ENCODE measurements at places on chromosomes 13 and 19.

DNA sequence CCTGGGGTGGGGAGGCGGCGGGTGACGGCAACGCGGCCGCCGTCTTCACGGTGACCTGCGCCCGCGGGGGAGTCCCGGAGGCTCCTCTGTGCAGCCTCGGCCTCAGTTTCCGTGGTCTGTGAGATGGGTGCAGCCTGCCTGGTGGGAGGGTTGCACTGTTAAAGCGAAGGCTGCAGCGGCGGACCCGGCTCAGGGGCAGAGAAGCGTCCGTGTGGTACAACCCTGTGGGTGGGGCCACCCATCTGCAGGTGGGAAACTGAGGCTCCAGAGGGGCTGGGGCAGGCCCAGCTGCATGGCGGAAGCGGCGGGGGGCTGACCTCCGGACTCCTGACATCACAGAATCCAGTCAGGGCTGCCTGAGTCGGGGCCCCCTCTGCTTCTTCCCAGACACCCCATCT, 481 bp downstream of the FGF22 start:
- no peak for DNase-seq

DNA sequence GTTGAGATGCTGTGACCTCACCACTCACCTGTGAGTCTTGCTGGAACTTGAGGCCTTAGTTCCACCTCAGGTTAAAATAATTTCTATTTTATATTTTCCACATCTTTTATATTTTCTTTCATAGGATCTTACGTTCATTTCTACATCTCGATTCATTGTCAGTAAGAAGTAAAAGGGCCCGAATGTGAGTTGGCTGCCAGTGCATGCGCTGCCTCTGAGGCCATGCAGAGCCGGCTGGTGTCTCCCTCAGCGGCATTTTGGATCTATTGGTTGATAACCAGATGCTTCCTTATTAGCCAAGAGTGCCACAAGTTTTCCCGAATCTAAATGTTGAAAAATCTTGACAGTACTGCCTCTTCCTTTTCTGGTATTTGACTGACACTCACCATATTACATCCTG, 347.3 kb downstream of the TEX29 start:
- no peak for DNase-seq

DNA sequence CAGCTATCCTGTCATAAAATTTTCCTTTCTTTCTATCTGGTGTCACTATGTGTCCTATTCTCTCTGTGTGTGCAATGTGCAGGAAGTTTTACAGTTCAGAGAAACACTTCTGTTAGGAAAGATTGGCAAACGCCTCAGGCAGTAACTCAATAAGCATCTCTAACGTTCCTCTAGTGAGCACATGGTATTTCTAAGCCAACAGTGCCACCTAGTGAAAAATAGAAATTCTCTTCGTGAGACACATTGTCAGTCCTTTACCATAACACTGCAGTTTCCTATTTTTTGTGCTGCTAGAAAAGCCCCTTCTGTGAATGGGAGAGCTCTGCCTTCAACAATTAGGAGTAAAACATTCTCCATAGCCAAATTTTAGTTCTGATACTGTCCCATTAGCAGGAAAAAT, 50.7 kb downstream of the ZNF723 start:
- peak; percentile 28 for DNase-seq

DNA sequence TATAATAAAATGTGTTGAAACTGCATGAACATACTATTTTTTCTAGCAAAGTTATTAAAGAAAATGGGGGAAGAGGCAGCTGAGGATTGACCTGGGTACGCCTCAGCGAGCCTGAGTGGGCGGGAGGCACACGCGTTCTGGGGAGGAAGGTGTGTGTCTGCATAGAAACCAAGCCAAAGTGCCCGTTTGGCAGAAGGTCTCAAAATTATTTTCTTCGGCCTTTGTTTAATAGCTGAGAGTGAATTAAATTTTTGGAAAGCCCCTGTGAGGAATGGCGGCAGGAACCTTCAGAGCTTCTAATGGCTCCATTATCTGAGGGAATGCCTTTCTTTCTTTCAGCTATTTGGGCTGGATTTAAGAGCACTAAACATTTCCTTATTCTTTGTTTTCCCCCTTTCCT, 5.2 kb downstream of the ZIC2 start:
- DNase-seq, result no peak

GRCh38 chr19:3287814-3288213, 63.4 kb downstream of the CELF5 start:
- DNase-seq, result no peak

DNA sequence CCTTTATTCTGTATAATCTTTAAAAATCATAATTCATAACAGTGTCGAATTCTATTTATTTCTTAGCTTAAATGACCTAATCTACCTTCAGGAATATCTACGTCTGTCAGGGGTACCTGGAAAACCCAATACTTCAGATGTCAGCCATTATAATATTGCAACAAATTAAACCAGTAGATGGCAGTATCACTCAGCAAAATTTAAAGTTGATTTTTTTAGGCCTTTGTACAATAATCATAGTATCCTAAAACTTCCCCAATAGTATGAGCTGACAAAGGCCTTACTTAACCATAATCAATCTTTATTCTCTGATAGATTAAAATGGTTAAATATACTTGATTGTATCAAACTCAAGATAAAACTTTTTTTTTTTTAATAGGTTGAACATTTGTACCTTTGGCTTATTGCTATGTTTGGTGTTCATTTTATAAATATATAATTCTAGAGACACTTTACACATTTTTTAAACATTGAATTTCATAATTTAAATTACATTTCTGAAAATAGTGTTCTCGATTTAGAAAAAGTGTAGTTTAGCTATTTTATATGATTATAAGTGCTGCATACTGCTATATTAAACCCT, 830.2 kb upstream of the SPRY2 start:
- DNase-seq, result peak; percentile 18

DNA sequence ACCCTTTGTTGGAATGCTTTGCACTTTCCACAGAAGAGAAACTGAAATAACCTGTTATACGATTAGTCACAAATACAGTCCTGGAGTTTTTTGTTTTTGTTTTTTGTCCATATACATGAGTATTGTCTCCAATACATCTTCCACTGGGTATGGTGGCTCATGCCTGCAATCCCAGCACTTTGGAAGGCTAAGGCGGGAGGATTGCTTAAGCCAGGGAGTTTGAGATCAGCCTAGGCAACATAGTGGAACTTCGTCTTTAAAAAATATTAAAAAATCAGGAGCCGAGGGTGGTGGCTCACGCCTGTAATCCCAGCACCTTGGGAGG, 25.0 kb downstream of the AP2S1 start:
- no peak for DNase-seq

GRCh38 chr13:59437544-59438301, 726.0 kb downstream of the DIAPH3 start:
- DNase-seq, result peak; percentile 33

GRCh38 chr19:39671739-39672363, 16.1 kb downstream of the LGALS16 start:
- peak; percentile 74 for DNase-seq

GRCh38 chr13:30510811-30511371, 45.2 kb upstream of the HMGB1 start:
- DNase-seq, result no peak

GRCh38 chr19:49904136-49904535, 7.4 kb upstream of the IL4I1 start:
- DNase-seq, result no peak

- DNase-seq, result no peak
Observed at GRCh38 chr13:91078093-91078679, 269.3 kb upstream of the MIR17HG start.

GRCh38 chr13:103373916-103374315, 307.7 kb upstream of the SLC10A2 start:
- DNase-seq, result no peak

DNA sequence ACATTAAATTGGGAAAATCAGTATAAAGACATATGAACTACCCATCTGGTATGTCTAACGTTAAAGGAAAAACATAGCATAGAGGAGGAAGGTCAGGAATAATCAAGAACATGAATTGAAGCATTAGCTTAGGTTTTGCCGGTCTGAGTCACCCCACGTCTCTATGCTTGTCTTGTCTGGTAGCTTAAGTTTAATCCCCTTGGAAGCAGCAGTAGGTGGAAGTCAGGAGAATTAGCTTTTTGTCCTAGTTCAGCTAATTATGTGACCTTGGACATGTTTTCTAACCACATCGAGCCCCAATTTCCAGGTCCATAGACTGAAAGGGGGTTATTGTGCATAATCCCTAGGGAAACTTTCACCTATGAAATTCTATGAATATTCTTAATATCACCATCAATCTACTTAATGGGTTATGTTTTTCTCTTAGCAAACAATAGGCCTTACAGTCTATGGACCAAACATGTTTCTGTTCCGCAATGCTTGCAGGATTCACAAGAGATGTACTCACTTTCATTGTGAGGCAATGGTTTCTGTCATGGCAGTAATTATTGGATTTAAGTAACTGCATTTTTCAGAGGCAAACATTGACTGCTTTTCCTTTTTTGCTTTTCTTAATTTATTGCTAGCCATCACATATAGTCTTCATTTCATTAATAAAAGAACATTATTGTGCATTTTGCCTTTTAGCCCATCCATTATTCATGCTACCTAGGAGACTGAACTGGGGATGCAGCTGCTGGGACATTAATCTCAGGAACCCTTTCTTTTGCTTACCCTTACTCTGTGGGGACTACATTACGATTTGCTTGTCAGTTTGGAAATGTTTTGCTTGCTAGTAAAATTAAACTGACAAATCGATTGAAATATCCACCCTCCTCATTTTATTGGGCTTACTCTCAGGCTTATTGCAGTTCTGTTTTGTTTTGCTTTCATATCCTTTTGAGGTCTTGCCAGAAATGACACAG, 304.8 kb upstream of the MAB21L1 start:
- no peak for DNase-seq

- DNase-seq, result no peak
Observed at GRCh38 chr19:49433240-49433901, 8.0 kb downstream of the SLC17A7 start.

- no peak for DNase-seq
Observed at GRCh38 chr13:53490752-53491151, 462.1 kb downstream of the OLFM4 start.

Measured in lung microvascular endothelial cell (primary cell).